ENCODE measurements at places on chromosomes 4 and X. TPM values are rescaled to one million over a fixed set of nuclear protein-coding genes. Genes with fewer than 3 reads are reported as not detected.
A peak's percentile ranks its signal among the peaks of the same experiment; 100 is the strongest.

The HPSE gene
- 0.21 TPM for total RNA-seq

- DNase-seq, result peak; percentile 91
Measured at GRCh38 chrX:12946838-12947544, 27.9 kb upstream of the TMSB4X start.

GRCh38 chr4:145207934-145208333 is 27.5 kb upstream of the OTUD4 start:
- DNase-seq, result peak; percentile 69

DNA sequence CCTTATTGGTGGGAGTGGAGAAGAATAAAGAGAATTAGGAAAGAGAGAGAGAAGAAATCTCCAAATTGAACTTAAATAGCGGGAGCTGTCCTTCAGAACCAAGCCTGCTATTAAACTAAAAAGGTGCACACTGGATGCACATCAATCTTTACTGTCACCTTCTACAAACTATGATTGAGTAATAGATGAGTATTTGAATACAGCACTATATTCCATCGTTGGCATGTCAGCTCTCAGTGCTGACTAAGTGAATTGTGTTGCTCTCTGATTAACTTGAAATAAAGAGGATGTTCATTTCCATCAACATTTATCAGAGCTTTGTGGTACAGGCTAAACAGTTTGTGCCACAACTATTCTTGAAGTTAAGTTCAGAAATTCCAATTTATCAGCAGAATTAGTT is 143.7 kb upstream of the PABPC4L start:
- DNase-seq, result no peak

The SSX2B gene
- not detected for total RNA-seq

GRCh38 chr4:100581337-100581736 is 63.5 kb upstream of the EMCN start:
- DNase-seq, result peak; percentile 79

The ZNF711 gene
- 2.1 TPM for total RNA-seq

- DNase-seq, result no peak
Measured at GRCh38 chr4:1492142-1492457, 85.9 kb upstream of the NKX1-1 start.

DNA sequence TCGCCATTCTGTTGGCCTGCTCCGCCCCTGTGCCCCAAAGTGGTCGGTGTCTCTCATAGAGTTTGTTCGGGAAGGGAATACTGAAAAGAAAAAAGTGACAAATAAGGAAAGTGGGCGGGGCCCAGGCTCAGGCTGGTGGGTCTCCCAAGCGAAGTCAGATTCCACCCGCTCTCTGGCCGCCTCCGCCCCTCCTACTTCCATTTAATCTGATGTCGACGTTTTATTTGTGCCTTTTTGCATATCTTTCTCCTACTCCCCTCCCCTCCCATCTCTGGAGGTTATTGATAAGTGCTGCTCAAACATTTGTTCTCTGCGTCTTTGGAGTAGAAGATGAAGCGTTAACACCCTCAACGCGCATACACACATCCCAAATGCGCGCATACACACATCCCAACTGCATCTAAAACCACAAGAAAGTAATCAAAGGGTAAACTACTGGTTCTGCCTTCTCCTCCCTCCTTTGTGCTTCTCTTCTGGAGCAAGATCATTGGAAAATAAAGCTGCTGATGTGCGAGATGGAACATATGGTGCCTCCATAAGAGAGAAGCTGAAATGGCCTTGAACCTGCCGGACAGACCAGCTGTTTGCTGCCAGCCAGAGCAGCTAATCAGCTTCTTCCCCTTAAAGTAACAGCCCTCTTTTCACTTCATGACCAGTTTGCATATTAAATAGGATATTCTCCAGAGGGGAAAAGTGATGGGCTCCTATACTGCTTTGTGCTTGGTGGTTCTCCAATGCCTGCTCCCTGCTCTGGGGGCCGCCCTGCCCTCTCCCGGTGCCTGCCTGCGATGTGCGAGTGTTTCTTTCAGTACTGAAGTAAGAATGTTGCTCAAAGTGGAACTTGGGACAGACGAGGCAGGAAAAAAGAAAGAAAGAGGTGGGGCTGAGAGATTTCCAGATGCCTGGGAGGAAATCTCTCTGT is 3.1 kb downstream of the MAMLD1 start:
- peak; percentile 60 for DNase-seq

The ADAM29 gene
- not detected for total RNA-seq

The TRPC3 gene
- 0.21 TPM for total RNA-seq

DNA sequence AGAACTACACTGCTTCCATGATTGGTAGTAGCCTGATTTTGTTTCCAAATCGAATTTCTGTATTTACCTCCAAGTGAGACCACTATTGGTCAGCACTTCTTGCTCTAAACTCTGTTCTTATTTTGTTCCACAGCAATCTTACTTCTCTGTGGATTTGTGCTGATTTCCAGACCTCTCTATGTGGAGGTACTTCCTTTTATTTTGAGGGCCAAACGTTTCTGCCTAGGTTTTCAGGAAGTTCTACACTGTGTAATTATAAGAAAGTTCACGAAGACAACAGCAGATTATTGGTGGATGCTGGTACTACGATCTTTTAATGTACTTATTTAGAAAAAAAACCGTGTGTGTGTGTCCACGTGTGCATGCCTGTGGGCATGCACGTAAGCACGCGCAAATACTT is 46.7 kb downstream of the DTHD1 start:
- no peak for DNase-seq

DNA sequence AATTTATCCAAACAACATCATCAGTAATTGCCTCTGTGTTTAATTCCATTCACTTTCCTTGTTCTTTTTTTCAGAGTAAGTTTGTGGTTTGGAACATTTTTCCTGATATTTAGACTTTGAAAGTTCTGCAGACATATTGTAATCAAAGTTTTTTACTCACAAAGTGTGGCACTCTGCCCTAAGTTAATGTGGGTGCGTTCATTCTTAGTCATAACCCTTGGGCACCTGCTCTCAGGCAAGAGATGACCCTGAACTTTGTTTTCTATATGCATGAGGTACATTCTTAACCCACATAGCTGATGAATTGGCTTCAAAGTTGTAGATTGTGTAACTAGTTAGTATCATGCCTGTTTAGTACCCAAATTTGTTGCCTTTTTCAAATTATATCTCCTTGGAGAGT is 424.3 kb downstream of the GRXCR1 start:
- DNase-seq, result no peak

- no peak for DNase-seq
Measured at GRCh38 chr4:32986236-32986635, 2266.1 kb downstream of the PCDH7 start.

- no peak for DNase-seq
Measured at GRCh38 chrX:139903210-139903609, 29.6 kb downstream of the ATP11C start.

DNA sequence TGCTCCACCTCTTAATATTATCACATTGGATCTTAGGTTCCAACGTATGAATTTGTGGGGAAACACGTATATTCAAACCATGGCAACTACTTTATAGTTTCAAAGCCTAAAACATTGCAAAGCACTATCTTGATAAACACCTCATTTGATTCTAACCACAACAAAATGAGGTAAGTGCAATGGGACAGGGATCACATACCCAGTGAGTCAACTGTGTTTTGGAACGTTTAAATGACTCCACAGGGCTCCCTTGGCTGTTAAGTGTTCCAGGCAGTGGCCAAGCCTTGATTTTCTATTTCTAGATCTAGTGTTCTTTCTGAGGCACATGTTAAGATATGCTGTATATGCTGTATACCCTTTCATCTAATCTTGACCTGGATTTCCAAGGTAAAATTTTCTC is 54.5 kb upstream of the C1QTNF7 start:
- DNase-seq, result peak; percentile 23

DNA sequence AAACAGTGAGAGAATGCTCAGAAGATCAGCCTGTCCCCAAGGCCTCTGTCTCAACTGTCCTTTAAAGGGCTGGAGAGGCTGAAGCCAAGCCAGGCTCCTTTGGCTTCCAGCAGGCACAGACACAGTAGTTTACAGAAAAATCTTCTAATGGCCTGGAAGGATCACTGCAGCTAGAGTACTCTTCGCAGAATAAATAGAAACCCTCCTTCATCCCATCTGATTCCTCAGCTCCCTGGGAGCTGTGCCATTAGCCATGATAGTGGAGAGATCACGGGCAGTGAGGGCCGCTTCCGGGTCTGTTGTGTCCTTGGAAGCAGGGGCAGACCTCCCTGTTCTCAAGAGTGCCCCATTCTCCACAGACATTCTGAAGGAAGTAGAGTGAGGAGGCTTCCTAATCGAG is 63.1 kb downstream of the CCNI start:
- no peak for DNase-seq

The SCD5 gene
- total RNA-seq, result 45.0 TPM

GRCh38 chr4:94590493-94590892 is 138.8 kb downstream of the PDLIM5 start:
- DNase-seq, result no peak

DNA sequence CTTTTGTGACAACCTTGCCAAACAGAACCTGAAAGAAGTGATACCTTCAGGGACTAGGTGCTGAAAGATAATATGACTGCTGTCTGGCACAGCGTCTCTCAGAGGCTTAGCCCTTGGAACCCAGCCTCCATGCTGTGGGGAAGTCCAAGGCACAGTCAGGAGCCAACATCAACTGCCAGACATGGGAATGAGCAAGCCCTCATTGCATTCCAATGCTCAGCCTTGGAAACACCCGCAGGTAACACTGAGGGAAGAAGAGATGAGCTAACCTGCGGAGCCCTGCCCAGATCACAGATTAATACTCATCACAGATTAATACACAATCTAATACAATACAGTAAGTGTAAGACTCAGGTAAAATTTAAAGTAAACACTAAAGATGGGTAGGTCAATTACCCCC is 31.5 kb downstream of the LDB2 start:
- no peak for DNase-seq

DNA sequence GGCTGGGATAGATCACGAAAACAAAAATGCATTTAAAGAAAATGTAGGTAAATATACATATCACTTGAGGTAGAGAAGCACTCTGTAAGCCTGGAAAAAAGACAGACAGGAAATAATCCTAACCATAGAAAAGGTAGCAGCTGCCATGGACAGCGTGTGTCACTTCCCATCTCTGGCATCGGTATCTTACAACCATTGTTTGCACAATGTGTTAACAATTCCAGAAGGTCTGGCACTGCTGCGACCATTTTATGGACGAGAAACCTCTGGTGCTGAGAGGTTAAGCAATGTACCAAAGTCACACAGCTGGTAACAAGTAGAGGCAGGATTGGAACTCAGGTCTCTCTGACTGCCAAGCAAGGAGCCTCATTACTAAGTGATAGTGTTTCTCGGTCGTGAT is 1.7 kb upstream of the MTNR1A start:
- DNase-seq, result peak; percentile 49

DNA sequence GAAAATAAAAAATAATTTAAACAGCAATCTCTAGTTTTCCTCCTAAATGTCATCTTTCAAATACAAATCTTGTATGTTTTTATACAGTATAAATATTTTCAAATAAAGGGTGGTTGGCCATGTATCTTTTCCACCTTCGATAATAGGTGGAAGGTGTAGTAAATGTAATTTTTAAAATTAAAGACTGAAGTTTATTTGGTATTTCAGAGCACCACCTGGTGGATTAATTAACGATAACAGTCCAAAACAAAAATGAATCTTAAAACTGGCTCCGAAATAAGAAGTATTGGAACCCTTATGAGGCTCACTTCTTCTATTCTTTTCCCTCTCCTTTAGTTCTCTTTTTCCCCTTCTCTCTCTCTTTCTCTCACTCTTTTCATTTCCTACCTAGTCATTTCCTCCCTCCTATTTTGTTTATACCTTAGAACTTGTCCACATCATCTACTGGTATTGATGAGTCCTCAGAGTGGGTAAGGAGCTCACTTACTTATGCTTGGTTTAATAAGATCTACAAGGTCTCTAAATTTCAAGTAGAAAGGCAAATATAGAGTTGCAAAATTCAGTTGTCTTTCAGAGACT is 82.9 kb upstream of the EXOC1L start:
- no peak for DNase-seq

DNA sequence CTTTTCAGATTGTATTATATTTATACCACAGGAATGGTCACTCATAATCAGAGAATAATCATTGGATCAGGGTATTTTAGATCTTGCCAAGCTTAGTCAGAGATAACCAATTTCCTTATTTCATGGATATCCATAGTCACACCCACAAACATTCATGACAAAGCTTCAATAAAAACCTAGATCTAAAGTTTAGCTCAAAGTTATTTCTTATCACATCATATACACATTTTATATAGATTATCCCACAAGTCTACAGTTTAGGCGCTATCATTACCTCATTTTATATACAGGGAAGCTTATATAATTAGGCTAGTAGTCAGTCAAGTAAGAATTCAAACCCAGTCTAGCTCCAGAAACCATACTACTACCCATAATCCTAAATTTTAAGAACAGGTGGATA is 82.3 kb downstream of the SLC10A7 start:
- DNase-seq, result no peak

GRCh38 chr4:158350161-158350560 is 139.9 kb downstream of the TMEM144 start:
- DNase-seq, result no peak

GRCh38 chr4:92241094-92241493 is 62.7 kb upstream of the GRID2 start:
- DNase-seq, result no peak

DNA sequence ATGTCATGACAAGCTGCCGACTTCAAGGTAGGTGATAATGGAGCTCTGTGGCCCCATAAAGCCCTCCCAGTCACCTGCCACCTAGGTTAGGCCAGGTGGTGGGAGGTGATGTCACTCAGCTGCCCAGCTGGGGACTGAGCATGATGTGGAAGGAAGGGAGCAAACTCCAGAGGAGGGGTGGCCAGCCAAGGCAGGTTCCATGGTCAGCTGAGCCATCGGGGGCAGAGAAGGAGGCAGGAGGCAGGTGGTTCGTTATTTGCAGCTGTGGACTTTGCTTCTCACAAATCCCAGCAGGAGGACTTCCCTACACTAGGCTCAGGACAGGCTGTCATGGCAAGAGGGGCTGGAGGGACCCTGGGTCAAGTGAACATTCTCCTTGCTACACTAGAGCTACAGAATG is 2.1 kb downstream of the CCDC120 start:
- no peak for DNase-seq

The GPR82 gene
- total RNA-seq, result not detected

All from myocyte (in vitro differentiated cells).